ENCODE measurements at places on chromosomes 3 and 15. TPM values are rescaled to one million over a fixed set of nuclear protein-coding genes. Genes with fewer than 3 reads are reported as not detected.

ROPN1 gene
- total RNA-seq = not detected

THAP10 gene
- total RNA-seq = 2.0 TPM

TTBK2 gene
- total RNA-seq = 14.3 TPM

ARHGEF26 gene
- total RNA-seq = 0.33 TPM

CNTN4 gene
- 0.17 TPM for total RNA-seq

GOLIM4 gene
- total RNA-seq = 42.8 TPM

Data from dermis blood vessel endothelial cell (primary cell).